ENCODE measurements at places on chromosomes 1 and 21.
A peak's percentile ranks its signal among the peaks of the same experiment; 100 is the strongest.

GRCh38 chr1:41327383-41327999, 33.7 kb upstream of the FOXO6 start:
- no peak for DNase-seq

DNA sequence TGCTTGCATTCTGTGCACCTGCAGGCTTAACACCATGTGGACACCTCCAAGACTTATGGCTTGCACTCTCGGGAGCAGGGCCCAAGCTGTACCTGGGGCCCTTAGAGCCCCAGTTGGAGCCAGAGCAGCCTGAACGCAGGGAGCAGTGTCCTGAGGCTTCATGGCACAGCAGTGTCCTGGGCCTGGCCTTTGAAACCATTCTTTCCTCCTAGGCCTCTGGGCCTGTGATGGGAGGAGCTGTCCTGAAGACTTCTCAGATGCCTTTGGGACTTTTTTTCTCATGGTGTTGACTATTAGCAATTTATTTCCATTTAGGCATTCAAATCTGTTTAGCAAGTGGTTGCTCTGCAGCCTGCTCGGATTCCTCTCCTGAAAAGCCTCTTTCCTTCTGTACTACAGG, 11.0 kb downstream of the RPTN start:
- DNase-seq: no peak

GRCh38 chr21:44990921-44991320, 51.1 kb downstream of the SLX9 start:
- DNase-seq: no peak

DNA sequence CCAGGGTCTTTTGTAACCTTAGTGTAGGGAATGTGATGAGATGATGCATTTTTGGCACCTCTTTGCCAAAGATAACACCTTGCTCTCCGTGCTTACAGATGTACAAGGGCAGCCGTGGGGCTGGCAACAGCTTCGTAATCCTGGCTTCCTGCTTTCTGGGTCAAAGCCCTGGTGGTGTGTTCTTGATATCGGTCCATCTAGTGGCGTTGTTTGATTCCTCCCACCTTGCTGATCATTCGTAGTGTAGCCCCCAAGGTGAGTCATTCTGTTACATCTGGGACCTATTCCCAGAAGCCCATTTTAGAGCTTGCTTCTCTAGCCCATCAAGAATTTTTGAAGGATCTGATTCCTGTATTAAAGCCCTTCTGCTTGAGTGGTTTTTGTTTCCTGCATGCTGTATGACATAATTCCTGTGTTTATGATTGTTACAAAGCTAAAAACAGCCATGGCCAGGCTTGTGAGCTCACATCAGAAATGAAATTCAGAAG, 7.0 kb upstream of the CCT8 start:
- peak; percentile 59 for DNase-seq

Measured in iris pigment epithelial cell (primary cell).